Activated CD4-positive, alpha-beta memory T cell treated with anti-CD3 and anti-CD28 coated beads, Interleukin-2, amount 10 ng/mL, durations not matched to agents 7 days and 5 days (primary cell): ENCODE measurements at places on chromosomes 6 and 20.

GRCh38 chr6:80003826-80004172, 650 bp upstream of the TTK start:
- DNase-seq, result peak; percentile 70

DNA sequence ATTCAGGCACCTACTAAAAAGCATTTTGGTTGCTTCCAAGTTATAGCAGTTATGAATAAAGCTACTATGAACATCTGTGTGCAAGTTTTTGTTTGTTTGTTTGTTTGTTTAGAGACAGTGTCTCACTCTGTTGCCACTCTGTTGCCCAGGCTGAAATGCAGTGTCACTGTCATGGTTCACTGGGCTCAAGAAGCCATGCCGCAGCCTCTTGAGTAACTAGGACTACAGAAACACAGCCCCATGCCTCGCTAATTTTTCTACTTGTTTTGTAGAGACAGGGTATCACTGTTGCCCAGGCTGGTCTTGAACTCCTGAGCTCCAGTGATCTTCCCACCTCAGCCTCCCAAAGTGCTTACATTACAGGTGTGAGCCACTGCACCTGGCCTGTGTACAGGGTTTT, 795.9 kb downstream of the EPHA7 start:
- no peak for DNase-seq

DNA sequence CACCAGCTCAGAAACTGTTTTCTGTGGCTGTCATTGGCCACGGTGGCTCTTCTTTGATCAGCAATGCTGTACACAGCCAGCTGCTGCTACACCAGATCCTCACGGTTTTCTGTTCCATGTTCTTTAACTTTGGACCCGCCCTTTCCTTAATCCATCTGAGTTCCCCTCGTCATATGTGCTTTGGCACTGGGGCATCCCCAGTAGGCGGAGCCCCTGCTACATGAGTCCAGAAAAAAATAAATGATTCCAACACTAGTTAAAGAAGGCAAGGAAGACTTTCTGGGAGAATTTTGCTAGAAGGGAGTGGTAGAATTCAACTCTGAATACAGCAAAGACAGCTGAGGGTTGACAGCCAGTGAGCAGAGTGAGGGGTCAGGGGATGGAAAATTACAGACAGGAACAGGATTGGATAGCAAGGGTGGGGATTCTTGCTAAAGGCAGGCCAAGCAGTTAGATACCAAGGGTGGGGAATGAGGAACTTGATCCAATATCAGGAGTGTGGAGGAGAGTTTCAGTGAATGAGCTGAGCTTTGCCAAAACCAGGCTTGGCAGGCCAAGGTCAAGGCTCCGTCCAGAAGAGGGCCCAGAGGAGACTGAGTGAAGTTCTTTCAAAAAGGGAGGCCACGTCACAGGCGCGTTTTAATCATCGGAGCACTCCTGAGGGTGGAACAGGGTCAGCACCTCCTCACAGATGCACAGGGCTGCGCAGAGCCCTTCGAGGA, 391.8 kb downstream of the CDH4 start:
- no peak for DNase-seq

DNA sequence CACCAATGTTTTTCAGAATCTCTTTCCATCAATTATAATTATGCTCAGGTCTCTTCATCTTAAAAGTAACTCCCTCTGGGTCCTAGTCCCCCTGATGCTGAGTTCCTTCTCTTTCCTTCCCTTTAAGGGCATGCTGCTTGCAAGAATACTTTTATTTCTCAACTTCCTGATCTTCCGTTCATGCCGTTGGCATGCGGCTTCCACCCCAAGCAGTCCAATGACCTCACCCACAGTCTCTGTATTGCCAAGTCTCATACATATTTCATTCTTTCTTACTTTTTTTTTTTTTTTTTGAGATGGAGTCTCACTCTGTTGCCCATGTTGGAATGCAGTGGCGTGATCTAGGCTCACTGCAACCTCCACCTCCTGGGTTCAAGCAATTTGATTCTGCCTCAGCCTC, 83.5 kb downstream of the NDUFAF5 start:
- DNase-seq, result no peak

DNA sequence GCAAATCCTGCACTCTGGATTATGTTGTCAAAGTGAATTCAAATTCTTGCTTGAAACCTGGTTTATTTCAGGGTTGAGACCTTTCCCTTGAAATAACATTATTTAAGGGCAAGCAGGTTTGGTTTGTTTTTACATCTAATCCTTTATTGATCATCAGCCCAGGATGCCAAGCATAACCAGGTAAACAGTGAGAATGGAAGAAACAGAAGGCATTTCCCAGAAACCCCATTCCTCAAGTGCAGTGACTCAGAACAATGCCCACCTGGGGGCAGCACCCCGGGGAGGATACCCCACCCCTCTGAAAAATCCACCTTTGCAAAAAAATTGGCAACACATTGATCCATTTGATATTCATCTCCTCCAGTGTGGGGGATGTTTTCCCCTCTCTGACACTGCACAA, 32.5 kb downstream of the POFUT1 start:
- no peak for DNase-seq

GRCh38 chr20:62716198-62716940, 7.7 kb downstream of the NTSR1 start:
- peak; percentile 39 for DNase-seq

GRCh38 chr6:151576633-151577032, 82.8 kb downstream of the CCDC170 start:
- DNase-seq, result no peak

- no peak for DNase-seq
Measured at GRCh38 chr6:167736486-167737204, 90.1 kb upstream of the AFDN start.

GRCh38 chr20:24537210-24537609, 67.8 kb downstream of the SYNDIG1 start:
- DNase-seq, result no peak

- DNase-seq, result no peak
Measured at GRCh38 chr6:151007922-151008321, 142.4 kb downstream of the MTHFD1L start.

GRCh38 chr6:13413466-13413862, 73.9 kb downstream of the GFOD1 start:
- DNase-seq, result no peak

GRCh38 chr20:63924241-63924640, 29.3 kb downstream of the DNAJC5 start:
- DNase-seq, result no peak

- DNase-seq, result no peak
Measured at GRCh38 chr6:155561257-155561965, 105.8 kb upstream of the NOX3 start.

- no peak for DNase-seq
Measured at GRCh38 chr6:43897571-43898302, 127.7 kb downstream of the VEGFA start.

- no peak for DNase-seq
Measured at GRCh38 chr6:123662757-123663156, 26.0 kb upstream of the TRDN start.

- no peak for DNase-seq
Measured at GRCh38 chr20:64142590-64142989, 21.7 kb upstream of the MYT1 start.

DNA sequence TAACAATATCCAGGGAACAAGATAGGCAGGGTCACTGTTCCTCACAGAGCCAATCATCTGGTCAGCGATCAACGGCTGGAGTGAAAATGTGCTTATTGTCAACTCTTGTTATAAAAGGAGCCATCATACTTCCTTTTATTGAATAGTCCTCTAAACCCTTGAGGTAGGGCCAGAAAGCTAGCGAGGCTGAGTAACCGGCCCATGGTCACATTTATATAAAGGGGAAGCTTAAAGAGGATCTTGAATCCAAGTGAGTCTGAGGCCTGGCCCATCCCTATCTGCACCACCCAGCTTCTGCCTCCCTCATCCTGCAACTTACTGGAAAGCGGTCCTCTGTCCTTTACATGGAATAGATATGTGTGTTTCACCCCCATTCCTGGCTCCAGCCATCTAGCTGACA, 9.5 kb downstream of the PHACTR3 start:
- DNase-seq, result no peak

DNA sequence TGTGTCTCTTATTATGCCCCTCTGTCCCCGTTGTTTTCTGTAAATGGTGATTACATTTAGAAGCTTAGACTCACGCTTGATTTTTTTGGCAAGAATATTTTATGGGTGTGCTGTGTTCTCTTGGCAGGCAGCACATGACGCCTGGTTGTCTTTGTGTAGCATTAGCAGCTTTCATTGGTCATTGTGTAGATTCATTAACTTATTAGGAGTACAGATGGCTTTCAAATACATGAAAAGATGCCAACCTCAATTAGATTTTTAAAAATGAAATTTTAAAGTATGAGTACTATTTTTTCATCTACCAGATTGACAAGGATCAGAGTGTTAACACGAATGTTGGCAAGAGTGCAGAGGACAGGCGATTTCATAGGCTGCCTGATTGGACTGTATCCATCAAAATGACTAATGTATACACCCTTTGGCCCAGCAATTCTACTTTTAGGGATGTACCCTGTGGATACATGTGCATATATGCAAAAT, 15.2 kb downstream of the COX4I2 start:
- DNase-seq, result no peak

GRCh38 chr6:110795271-110795670, 20.0 kb downstream of the CDK19 start:
- no peak for DNase-seq

GRCh38 chr20:61304750-61305149, 52.7 kb downstream of the CDH4 start:
- no peak for DNase-seq

GRCh38 chr6:46051962-46052361, 36.3 kb upstream of the CLIC5 start:
- DNase-seq, result no peak

- no peak for DNase-seq
Measured at GRCh38 chr6:28974505-28974904, 30.6 kb downstream of the ZNF311 start.

- no peak for DNase-seq
Measured at GRCh38 chr6:38151580-38152500, 332.3 kb downstream of the ZFAND3 start.

- DNase-seq, result no peak
Measured at GRCh38 chr6:64644024-64644423, 1008.4 kb downstream of the PHF3 start.

DNA sequence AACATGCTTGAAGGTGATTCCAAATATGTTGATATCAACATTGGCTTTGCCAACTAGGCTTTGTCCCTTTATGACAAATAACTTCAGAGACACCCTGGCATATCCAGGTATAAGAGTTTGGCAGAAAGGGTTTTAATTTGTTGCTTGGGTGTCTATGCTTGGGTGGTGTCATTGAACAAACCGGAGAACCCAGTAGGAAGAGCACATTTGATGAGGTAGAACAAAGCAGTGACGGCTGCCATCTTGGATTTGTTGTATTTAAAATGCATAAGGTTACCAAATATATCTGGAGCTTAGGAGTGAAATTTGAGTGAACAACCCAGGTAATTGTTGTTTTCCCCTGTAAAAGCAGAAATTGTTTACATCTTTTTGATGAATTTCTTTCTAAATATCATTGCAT, 503.7 kb upstream of the JARID2 start:
- no peak for DNase-seq
